ENCODE measurements at places on chromosomes 2 and 18.

DNA sequence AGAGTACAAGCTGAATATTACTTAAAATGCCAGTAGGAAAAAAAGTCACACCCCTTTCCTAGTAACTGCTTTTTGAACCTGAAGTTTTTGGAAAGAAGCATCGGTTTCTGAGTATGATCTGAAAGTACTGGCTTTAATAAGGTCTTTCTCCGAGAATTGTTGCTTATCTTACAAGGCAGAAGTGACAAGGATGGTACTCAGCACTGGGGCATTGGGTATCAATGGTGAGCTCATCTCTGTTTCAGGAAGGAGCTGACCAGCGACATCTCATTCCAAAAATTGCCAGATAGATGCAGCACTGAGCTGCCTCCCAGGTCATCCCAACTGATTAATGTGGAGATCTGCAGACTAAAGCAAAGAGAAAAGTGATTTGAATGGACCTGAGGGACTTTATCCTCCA lies 85.4 kb downstream of the FMNL2 start:
- no peak for DNase-seq

- no peak for DNase-seq
Measured at GRCh38 chr2:162379719-162380580, 36.0 kb downstream of the GCA start.

GRCh38 chr2:170354388-170354787 lies 176.4 kb downstream of the MYO3B start:
- no peak for DNase-seq

DNA sequence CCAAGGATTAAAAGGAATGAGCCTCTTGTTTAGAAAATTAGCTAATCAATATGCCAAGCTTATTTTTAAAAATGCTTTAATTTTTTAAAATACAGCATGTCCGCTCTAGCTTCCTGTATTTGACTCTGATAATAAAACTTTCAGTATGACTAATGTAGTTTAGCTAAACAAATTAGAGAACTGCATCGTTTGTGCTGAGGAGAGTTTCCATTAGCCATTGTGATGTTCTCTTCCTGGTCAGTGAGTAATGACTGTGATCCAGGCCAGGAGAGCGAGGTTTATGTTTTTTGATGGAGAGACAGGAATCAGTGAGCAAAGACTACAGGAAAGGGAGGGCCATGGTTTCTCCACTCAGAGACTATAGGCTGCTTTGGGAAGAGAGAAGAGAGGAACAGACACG lies 237.2 kb upstream of the ETAA1 start:
- no peak for DNase-seq

DNA sequence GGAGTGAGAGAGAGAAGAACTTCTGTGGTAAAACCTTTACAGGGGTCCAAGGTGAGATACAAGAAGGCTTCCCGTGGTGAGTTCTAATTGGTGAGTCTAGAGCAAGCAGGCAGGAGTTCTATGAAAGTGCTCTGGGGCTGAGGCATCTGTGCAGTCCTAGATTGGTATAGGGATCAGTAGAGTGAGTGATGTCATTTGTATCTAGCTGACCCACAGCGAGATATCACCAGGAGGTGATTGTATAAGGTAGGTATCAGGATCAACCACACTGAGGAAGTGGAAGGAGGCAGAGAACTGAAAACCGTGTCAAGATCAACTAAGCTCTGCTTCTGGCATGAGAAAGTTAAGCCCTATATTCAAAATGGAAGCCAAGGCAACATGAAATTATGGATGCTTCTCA lies 1648.9 kb upstream of the TMEFF2 start:
- DNase-seq = no peak

GRCh38 chr18:39843546-39843945 lies 2111.5 kb upstream of the PIK3C3 start:
- no peak for DNase-seq

DNA sequence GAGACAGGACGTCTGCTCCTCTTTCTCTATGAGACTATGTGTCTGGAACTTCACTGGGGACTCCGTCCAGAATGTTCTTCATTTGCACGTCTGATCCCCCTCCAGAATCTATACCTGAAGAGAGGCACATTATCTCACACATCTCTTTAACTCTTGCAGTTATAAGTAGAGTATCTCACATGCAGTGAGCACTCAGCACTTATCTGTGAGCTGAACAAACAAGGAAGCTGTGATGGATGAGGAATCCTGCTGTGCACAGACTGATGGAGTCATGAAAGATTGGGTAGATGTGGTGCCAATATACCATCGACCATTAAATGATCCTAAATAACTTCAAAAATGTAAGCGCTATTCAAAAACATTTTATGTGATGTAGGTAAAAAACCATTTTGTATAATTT lies 888.3 kb upstream of the CELF4 start:
- DNase-seq = no peak

DNA sequence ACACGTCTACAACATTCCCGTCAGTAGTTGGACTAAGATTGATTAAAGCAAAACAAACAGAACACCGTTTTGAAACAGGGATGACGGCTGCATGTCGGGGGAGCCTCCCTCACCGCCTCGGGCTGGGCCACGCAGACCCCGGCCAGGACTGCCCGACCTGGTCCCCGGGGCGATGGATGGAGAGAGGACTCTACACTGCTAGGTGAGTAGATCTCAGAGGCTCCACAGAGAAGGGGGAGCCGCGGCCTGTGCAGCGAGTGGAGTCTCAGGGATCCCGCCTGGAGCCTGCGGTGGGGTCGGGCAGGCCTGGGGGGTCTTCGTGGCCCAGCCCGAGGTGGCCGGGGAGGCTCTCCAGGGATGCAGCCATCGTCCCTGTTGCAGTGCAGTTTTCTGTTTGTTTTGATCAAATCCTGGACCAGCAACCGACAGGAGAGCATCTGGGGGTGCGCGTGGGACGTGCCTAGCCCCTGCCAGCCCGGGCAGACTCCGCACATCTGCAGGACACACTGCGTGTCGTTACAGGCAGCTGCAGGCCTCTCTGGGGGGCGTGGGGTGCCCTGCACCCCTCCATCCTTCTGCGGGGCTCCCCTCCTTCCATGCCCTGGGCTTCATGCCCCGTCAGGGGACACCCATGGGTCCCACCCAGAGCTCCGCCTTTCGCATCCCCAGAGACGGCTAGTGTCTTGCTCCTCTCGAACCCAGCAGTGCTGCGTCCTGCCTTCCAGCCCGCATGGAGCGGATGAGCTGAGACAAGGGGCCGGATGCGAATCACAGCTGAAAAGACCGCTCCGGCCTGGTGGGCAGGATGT lies 143.6 kb downstream of the RTP5 start:
- DNase-seq = peak; percentile 14

DNA sequence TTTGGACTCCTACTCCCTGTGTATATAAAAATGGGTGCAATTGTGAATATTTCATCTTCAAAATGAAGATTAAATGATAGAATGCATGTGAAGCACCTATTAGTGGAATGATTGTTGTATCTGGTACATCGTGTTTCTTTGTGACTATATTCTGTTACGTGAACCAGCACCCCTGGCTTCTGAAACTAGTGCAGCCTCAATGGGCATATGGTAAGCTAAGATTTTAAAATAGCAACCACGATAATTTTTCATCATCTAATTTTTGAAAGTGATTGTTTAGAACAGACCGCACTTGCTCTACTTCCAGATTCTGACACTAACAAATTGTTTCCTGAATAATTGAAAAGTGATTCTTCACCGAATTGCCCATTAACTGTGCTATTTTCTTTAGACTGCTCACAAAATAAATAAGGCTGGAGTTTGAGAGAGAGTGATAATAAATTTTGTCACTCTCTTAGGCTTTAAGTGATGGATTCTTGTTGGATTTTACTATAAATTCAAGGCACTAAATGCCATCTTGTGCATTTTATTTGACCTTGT lies 806.1 kb upstream of the LRATD1 start:
- DNase-seq = no peak

DNA sequence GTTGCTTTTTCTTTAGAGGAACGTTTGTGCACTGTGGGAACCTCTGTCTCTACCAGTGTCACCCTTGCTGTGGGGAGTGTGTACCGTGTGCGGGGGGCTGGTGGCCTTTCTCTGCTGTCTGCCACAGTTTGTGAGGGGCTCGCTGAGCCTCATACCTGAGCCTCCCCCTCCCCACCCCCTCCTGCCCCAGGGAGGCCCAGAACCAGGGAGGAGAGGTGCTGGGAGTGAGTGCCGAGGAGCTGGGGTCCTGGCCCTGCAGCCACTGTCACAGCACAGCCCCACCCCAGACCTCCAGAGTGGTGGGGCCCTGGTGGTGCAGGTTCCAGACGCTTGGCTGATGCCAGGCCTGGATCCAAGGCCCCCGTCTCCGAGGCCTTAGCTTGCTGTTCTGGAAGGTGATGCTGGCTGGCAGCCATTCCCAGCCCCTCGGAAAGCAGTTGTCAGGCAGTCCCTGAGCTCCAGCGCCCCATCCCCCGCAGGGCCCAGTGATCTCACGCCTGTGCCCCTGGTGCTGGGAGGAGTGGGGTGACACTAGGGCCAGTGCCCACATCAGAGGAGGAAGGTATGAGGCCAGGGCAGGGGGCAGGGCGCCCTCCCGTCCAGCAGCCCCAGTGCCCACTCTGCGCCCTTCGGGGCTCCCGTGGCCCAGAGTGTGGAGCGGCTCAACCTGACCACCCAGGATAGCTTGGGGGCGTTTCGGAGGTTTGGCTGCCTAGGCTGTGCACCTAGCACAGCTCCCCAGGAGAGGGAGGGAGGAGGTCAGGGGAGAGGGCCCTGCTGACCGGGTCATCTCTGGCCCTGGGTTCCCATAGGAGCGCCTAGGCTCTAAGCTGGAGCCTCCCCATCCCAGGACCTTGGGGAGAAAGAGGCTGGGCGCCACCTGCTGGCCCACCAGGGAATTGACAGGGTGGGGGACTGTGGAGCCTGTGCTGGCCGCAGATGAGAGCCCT lies 53.0 kb upstream of the ALPP start:
- DNase-seq = peak; percentile 51

- no peak for DNase-seq
Measured at GRCh38 chr2:216903470-216903869, 43.6 kb upstream of the TNP1 start.

DNA sequence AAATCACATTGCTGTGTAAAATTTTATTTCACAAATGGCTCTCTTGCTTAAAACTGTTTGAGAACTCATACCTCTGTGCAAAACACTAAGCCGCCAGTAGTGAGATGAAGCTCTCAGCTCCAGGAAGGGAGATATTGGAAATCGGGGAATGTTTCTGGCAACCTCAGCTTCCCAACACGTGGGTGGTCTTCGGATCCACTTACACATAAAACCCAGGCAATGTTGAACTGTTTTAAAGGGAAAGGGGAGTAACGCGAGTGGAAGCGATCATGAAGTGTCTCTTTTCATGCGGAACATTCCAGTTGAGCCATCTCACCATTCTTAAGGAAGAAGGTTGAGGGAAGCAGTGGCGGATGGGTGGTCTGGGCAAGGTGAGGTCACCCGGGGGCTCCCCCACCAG lies 136.8 kb downstream of the ASB1 start:
- no peak for DNase-seq

- no peak for DNase-seq
Measured at GRCh38 chr18:12599966-12600365, 57.9 kb downstream of the SPIRE1 start.

- no peak for DNase-seq
Measured at GRCh38 chr2:174248998-174249592, 763 bp upstream of the OLA1 start.

- DNase-seq = peak; percentile 67
Measured at GRCh38 chr18:63949068-63949737, at the start of gene HMSD. TSS of gene HMSD (plus strand) at chr18:63949301. CDS start at chr18:63953456, 4,155 bp downstream.

- no peak for DNase-seq
Measured at GRCh38 chr2:39620067-39620466, 45.6 kb upstream of the TMEM178A start.

DNA sequence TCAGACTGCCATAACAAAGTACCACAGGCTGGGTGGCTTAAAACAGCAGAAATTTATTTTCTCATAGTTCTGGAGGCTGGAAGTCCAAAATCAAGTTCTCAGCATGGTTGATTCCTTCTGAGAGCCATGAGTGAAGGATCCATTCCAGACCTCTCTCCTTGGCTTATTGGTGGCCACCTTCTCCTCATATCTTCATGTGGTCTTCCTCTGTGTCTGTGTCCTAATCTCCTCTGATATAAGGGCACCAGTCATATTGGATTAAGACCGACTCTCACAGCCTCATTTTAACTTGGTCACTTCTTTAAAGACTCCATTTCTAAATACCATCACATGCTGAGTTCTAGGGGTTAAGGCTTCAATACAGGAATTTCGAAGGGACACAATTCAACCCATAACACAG lies 65.1 kb downstream of the CFAP221 start:
- DNase-seq = no peak

GRCh38 chr2:64832936-64833335 lies 156.3 kb upstream of the SLC1A4 start:
- no peak for DNase-seq
